ENCODE measurements at places on chromosomes 4 and X. TPM values are rescaled to one million over a fixed set of nuclear protein-coding genes. Genes with fewer than 3 reads are reported as not detected.

DNA sequence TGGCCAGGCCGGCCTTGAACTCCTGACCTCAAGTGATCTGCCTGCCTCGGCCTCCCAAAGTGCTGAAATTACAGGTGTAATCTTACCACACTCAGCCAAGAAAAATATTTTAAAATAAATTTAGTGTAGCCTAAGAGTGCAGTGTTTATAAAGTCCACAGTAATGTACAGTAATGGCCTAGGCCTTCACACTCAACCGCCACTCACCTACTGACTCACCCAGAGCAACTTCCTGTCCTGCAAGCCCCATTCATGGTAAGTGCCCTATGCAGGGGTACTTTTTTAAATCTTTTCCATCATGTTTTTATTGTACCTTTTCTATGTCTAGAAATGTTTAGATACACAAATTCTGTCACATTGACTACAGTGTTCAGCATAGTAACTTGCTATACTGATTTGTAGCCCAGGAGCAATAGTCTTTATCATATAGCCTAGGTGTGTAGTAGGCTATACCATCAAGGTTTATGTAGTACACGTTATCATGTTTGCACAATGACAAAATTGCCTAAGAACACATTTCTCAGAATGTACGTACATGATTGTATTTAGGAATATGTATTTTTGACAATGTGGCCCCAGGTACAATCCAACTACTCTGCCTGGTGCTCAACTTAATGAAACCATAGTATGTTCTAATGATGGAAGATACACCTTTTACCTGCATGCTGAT is 455.2 kb downstream of the PCDH7 start:
- H3K27me3 ChIP-seq = no peaks in the 10 kb centered on the region
- no peaks in the 10 kb centered on the region for H3K36me3 ChIP-seq
- H3K4me1 ChIP-seq = peaks cover 4% of the 10 kb centered on the region
- DNase-seq = no peak

DNA sequence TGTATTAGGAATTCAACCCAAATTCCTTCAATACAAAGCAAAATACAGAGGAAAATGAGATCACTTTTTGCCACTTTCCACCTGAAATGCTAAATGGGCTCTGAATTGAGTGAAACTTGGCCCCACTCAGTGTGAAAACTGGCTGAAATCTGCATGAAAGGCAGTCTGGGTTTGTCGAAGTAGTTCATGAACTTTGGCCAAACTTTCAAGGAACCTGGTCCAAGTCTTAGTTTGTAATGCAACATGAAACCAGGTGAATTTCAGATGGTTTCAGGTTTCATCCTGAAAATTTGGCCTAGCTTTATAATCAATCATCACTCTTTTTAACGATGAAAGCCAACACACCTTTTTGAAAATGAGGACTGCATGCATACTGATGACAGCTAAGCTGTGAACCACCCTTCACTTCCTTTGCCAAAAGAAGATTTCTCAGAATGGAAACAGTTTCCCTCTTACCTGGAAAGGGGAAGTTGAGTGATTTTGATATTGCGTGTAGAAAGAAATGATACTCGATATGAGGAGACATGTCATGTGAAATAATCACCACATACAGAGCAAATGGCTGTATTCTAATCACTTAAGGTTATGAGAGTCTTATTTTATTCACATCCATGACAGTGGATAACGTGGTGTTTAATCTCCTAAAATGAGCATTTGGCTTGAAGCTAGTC is 209.9 kb upstream of the ETNPPL start:
- no peaks in the 10 kb centered on the region for H3K4me1 ChIP-seq
- H3K27me3 ChIP-seq = no peaks in the 10 kb centered on the region
- no peak overlapping the region for H3K27ac ChIP-seq
- no peak for DNase-seq

GRCh38 chr4:67587156-67587555 is 28.6 kb downstream of the STAP1 start:
- H3K27ac ChIP-seq = no peak overlapping the region
- DNase-seq = no peak
- H3K4me3 ChIP-seq = no peak overlapping the region
- H3K4me1 ChIP-seq = no peaks in the 10 kb centered on the region
- H3K36me3 ChIP-seq = no peaks in the 10 kb centered on the region

DNA sequence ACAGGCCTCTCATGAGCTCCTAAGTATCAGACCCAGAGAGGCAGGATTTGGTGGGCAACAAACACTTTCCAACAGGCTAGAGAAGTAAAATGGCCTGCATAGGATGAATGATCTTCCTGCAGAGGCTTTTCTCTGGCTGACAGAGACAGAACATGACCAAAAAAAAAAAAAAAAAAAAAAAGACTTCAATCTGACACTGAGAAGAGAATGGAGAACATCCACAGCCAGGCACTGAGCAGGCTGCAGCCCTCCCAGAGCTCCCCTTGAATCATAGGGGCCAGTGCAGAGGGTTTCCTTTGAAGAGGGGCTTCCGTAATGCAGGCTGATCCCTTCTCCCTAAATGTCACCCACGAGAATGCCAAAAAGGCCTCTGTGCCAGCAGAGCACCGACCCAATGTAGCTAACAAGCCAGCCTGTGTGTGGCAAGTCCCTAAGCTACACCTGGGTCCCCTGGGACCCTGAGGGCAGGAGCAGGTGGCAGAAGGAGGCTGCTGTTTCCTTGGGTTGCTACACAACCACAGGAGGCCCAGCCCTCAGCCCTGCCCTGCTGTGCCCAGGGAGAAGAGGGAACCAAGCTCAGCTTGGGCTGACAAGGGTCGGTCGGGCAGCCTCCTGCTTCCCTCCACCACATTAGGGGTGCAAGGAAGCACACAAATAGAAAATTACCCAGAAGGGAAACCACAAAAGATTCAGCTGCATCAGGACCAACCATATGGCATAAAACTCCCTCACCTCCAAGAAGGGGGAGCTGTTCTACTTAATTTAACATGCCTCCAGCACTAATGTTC is 55.6 kb downstream of the MAP7D2 start:
- H3K27ac ChIP-seq = no peak overlapping the region
- H3K4me1 ChIP-seq = no peaks in the 10 kb centered on the region
- H3K36me3 ChIP-seq = no peaks in the 10 kb centered on the region
- H3K4me3 ChIP-seq = no peak overlapping the region

DNA sequence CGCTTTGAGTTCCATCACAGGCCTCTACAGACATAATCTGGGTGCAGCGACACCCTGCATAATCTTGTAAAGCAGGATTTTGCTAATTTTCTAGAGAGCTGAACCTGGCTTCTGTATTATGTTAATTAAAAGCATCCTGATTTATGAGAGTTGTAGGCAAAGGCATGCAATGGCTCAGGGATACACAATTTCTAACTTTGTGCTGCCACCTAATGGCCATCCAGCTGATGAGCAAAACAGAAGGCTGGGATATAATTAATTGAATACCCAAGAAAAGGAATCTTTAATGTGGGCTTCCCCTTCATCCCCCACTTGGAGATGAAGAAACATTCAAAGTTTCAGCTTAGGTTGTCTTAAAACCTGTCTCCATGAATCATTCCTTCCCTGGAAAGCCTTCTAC is 78.1 kb downstream of the BMP15 start:
- H3K4me1 ChIP-seq = no peaks in the 10 kb centered on the region
- H3K36me3 ChIP-seq = no peaks in the 10 kb centered on the region
- H3K27me3 ChIP-seq = no peaks in the 10 kb centered on the region
- peak; percentile 43 for DNase-seq

DNA sequence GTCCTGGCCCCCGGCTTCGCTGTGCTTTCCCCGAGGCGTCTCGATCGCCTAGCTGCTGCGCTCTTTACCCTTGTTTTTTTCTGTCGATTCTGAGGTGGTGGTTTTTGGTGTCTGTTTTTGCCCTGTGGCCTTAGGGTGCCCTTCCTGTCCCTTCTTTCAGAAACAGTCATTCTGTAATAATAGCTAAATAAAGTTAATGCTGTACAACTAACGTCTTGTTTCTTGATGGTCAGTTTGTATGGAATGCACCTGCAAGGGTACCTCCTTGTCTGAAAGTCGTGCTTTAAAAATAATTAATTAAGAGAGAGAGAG is 686 bp downstream of the FIP1L1 start:
- peak overlapping the region; percentile 89 for H3K27ac ChIP-seq
- peaks cover 8% of the 10 kb centered on the region for H3K36me3 ChIP-seq
- DNase-seq = no peak
- peak overlapping the region; percentile 90 for H3K4me3 ChIP-seq
- no peaks in the 10 kb centered on the region for H3K27me3 ChIP-seq
- H3K4me1 ChIP-seq = peaks cover 13% of the 10 kb centered on the region

GRCh38 chr4:168725930-168726329 is 229.1 kb downstream of the PALLD start:
- no peak for DNase-seq
- peaks cover 3% of the 10 kb centered on the region for H3K36me3 ChIP-seq
- no peak overlapping the region for H3K4me3 ChIP-seq
- H3K27ac ChIP-seq = no peak overlapping the region

SSX3 gene
- not detected for total RNA-seq

CCDC160 gene
- 10.2 TPM for total RNA-seq
